Substantia nigra (tissue), 51 donors: ENCODE measurements at places on chromosomes 4 and X.

DNA sequence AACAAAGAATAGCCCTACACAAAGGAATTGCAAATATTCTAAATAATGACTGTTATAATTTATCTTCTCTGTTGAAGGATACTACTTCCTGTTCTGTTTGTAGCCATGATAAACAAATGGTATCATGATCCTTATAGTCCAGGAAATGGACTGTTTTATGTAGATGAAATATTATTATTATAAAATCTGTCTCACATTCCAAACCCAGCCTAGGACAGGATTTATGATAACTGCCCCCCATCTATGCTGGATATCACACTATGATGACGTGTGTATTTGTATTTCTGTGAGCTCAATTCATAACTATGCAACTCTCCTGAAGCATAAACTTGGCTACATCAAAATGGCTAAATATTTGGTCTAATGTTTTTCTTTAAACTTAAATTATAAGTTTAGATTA, 21.3 kb downstream of the DMD start:
- no peak for DNase-seq

DNA sequence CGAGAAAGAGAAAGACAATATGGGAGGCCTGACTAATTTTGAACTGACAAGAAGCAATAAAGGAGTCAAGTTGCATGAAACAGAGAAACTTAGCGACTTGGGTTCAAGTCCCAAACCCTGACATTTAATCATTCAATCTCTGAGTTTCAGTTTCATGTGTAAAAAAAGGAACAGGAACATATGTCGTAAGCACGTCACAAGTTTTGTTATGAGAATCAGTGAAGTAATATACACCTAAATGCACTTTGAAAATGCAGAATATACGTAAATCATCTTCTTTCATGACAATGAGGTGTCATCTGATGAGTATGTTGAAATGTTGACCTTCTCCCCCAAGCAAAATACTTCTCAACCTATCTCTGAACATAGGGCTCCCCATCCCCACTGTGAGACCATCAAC, 10.4 kb downstream of the ACOT9 start:
- no peak for DNase-seq

- no peak for DNase-seq
Observed at GRCh38 chr4:8294775-8295174, 25.2 kb downstream of the HTRA3 start.

GRCh38 chrX:130696542-130696941, 206.5 kb downstream of the ENOX2 start:
- DNase-seq: no peak

DNA sequence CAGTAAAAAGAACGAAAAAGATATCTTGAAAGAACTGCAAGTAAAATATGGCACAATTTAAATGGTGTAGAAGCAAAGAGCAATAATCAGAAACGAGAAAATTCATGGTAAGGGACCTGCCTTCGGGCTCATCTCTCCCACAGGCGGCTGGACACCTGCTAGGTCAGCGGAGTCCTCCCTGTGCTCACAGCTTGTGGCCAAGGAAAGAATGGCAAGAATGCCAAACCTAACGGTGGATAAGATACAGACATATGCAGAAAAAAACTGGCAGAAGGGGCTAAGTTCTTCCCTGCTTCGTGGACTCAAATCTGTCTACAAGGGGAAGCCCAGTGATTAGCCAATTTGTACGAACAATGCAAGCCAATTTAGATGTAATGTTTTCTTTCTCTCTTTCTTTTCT, 152.1 kb upstream of the VCX start:
- DNase-seq: no peak

DNA sequence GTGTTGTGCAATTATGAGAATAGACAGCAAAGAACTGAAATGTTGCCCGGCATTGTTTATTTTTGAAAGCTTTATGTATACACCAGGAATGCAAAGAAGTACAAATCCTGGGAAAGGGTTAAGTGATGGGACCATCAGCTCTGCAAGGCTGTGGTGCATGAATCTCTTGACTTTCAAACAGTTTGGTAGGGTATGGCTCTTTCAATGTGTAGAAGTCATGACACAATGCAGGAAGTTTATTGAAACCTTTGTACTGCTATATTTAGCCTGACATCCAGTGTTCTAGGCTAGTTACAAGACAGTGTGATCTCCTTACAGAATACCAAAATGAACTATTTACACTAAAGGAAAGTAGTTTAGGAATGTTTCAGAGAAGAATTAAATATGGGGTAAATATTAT, 206.8 kb upstream of the HAND2 start:
- DNase-seq: no peak

DNA sequence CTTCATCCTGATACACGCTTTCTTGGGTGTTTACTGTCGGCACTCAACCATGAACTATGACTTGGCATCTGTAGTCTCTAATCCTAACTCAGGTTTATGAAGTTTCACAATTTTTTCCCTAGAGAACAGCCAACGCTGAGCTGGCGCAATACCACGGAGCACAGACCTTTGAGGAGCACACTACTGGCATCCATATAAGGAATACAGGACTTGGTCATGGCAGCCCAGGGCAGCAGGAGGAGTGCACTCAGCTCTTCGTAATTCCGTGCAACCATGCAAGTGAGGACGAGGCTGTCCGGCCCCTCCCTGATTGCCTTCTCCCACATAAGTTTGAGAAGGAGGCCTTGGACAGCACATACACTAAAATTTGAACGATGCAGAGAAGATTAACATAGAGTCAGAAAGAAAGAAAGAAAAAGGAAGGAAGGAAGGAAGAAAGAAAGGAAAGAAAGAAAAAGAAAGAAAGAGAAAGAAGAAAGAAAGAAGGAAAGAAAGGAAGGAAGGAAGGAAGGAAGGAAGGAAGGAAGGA, 41.0 kb upstream of the PDLIM5 start:
- no peak for DNase-seq

- no peak for DNase-seq
Observed at GRCh38 chrX:109632906-109633504, 8.0 kb upstream of the KCNE5 start.

DNA sequence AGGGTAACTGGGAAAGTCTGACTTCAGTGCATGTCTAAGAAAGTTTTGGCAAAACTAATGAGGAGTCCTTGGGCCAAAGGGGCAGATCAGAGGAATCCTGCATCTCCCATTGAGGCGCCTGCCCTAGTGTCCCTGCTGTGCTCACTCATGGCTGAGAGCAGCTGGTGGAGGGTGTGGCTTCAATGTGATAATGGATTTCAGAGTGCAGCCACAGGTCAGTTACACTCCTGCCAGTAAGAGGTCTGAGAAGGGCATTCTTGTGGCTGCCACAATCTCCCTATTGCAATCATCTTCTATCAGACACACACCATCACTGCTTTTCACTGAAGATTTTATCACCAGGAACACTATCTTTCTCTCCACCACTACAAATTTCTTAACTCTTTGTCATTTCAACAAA, 457.1 kb downstream of the MID1IP1 start:
- no peak for DNase-seq

DNA sequence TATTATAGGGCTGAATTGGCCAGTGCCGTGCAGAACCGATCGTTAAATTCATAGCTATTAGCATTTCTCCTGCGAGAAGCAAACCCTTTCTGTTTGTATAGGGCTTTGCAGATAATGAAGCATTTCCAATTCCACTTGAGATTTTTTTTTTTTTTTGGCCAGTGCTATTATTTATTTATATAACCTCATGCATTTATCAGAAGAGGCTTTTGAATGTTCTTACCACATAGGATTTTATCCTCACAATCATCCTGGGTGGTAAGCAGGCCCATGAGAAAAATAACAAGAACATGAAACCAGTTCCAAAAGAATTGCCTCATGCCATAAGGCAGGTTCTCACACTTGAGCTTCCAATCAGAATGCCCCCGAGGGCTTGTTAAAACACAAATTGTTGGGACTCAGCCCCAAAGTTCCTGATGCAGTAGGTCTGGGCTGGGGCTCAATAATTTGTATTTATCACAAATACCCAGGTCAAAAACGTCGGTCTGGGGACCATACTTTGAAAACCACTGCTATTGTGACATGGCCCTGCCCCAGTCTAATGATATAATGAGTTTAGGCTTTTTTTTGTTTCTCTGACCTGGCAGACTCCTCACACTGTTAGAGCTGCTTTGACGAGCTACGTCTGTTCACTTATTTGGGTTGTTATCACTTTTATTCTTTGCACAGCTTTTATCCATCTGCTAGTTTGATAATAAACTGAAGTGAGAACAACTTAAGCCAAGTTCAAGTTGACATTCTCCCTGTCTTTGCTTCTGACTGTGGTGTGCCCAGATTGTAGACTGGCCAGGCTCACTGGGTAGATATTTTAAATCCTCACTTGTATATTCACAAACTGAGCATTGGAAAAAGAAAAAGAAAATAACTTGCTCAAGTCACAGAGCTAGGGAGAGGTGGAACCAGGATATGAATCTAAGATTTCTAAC, 20.1 kb downstream of the SUPT20HL1 start:
- DNase-seq: no peak

GRCh38 chrX:155148724-155149537, 67.3 kb upstream of the VBP1 start:
- DNase-seq: no peak

DNA sequence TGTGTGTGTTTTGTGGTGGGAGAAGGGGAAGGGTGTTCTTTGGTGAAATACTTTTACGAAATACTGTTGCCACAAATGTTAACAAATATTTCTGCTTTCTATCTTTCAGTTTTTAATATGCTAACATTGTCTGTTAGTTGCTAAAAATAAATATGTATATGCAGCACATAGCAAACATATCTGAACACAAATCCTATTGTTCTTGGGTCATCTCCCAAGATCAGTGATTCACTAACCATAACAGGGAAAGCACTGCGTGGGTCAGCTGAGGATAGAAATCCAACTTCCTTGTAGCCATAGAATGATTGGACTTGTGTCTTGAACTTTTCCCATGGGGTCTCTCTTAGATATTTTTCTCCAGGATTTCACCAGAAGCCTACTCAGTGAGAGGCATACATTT, 250.3 kb upstream of the FAM47A start:
- no peak for DNase-seq

GRCh38 chrX:28670074-28670473, 82.8 kb downstream of the IL1RAPL1 start:
- no peak for DNase-seq

- no peak for DNase-seq
Observed at GRCh38 chrX:68721991-68722860, 74.8 kb downstream of the STARD8 start.

DNA sequence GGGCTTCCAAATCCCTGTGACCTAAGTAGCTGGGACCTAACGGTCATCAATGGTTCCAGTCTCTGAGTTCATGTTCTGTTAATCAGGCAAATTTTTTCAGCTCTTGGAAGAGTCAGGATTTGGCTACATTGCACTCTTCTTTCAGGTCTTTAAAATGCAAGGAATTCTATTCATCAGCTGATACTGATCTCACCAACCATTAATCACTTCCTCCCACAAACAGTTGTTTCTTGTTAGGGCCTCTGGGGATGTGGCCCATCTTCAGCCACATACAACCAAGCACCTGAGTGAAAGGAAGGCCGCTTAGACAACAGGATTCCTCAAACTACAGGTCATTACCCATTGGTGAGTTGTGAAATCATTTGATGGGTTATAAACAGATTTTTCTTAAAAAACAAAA, 71.7 kb downstream of the FANCB start:
- no peak for DNase-seq

DNA sequence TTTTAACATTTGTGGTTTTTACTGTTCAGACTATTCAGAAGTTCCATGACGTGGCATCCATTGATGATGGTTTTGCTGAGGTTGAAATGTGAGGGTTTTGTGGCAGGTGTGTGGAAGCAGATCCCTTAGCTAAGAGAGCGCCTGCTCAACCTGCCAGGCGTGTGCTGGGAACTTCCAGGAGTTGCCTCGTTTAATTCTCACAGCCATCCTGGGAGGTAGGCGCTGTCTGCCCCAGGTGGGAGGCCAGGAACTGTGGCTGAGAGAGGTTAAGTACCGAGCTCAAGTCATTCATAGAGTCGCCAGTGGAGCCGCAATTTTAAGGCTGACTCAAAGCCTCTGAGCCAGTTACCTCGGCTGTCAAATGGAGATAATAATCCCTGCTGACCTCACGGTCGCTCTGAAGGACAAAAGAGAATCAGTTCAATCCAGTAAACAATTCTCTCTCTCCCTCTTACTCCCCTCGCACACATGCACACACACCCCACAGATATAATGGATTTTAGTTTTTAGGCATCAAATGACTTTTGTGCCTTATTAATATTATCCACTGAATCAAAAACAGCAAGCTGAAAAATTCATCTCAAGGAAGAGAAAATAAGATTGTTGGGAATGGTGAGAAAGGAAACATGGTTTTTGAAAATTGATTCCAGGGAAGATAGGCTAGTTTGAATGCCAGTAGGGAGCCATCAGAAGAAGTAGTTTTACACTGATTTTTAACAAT, 171.3 kb downstream of the PTTG2 start:
- no peak for DNase-seq

- no peak for DNase-seq
Observed at GRCh38 chrX:110531873-110532580, 173.4 kb downstream of the RTL9 start.

DNA sequence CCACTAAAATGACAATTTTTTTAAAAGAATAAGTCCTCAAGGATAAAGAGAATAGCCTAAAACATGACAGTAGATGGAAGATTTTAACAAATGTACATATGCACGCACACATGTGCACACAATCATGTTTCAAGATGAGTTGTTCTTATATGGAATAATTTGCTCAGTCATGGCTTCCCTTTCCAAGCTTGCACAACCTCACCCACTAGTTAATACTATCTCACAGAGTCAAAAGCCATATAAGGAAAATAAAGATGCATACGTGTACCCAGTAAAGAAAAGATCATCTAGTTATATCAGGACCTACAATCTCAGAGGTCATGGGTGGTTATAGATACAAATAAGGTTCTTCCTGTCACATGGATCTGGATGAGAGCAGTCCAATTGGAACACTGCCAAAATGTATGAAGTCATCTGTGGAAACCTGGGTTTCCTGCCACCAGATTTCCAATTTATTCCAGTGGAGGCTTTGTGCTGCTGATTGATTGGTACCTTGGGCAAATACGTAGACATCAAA, 56.1 kb downstream of the FAM13A start:
- DNase-seq: no peak

DNA sequence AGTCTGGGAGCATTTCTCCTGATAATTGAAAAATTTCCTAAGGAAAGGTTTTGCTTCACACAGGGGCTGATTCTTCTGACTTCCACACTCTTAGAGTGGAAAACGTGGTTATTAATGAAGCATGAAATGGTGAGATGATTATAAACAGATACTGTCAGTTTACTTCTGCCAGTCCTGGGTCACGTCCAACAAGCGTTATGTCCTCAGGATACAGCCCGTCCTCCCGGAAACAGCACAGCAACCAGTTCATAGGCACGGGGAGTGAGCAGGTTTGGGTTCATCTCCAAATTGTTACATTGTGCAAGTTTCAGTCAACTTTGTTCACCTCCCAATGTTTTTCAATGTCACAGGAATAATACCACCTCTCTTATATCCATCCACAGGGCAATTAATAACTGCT, 98.8 kb downstream of the NPNT start:
- DNase-seq: no peak

- no peak for DNase-seq
Observed at GRCh38 chr4:101103381-101104142, 243.8 kb downstream of the PPP3CA start.

- no peak for DNase-seq
Observed at GRCh38 chr4:128286474-128287058, 1.0 kb downstream of the PGRMC2 start.

- no peak for DNase-seq
Observed at GRCh38 chr4:68410149-68410548, 37.1 kb upstream of the TMPRSS11E start.

- no peak for DNase-seq
Observed at GRCh38 chr4:20552004-20552403, 148.3 kb upstream of the PACRGL start.
